CD14-positive monocyte (primary cell): ENCODE measurements at places on chromosomes 5 and 9. TPM values are rescaled to one million over a fixed set of nuclear protein-coding genes. Genes with fewer than 3 reads are reported as not detected.

- peak; percentile 78 for DNase-seq
Observed at GRCh38 chr5:1474866-1475543, 29.8 kb upstream of the SLC6A3 start.

The PCDHB8 gene
- not detected in 2 replicates for polyA plus RNA-seq

- no peak for DNase-seq
Observed at GRCh38 chr9:17843236-17843635, 264.4 kb downstream of the SH3GL2 start.

The TMEM252 gene
- polyA plus RNA-seq, result not detected
